ENCODE measurements at places on chromosomes 16 and 17.

DNA sequence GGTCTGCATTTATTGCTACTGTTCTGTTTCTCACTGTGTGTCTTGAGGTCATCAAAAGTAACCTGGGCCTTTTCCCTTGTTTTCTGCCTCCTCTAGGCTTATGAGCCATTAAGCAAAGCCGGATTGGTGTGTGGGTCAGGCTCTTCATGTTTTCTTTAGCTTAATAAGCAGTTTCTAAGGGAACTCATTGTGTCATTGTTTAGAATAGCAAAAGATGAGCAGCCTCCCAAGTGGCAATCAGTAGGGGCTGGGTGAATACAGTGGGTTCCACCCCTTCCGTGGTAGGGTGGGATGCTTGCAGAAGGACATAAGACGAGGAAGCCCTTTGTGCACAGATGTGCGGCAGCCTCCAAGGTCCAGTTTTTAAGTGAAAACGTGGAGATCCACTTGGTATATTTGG lies 34.5 kb downstream of the ABCC1 start:
- DNase-seq = no peak

GRCh38 chr17:52178012-52178411 lies 19.5 kb upstream of the CA10 start:
- DNase-seq = no peak

DNA sequence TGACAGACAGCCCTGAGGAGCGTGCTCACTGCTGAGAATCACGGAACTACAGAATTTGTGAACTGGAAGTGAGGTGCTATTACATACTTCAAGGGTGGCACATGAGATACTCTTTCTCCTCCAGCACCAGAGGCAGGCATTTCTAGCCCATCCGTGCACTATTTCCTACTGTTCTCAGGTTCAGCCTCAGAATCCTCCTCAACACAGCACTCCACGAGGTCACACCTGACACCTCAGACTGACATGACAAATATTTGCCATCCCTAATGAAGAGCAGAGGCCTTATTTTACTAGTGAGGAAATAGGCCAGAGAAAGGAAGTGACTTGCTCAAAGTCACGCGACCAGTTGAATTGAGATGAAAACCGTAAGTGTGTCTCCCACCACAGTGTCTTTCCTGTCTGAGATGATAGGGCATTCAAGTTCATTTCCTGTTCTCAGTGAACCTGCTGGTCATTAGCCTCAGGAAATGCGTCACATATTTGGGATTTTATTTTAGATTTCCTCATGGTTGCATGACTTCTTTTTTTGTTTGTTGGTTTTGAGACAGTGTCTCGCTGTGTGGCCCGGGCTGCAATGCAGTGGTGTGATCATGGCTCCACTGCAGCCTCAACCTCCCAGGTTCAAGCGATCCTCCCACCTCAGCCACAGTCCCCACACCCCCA lies 23.6 kb downstream of the SEZ6 start:
- DNase-seq = peak; percentile 61

DNA sequence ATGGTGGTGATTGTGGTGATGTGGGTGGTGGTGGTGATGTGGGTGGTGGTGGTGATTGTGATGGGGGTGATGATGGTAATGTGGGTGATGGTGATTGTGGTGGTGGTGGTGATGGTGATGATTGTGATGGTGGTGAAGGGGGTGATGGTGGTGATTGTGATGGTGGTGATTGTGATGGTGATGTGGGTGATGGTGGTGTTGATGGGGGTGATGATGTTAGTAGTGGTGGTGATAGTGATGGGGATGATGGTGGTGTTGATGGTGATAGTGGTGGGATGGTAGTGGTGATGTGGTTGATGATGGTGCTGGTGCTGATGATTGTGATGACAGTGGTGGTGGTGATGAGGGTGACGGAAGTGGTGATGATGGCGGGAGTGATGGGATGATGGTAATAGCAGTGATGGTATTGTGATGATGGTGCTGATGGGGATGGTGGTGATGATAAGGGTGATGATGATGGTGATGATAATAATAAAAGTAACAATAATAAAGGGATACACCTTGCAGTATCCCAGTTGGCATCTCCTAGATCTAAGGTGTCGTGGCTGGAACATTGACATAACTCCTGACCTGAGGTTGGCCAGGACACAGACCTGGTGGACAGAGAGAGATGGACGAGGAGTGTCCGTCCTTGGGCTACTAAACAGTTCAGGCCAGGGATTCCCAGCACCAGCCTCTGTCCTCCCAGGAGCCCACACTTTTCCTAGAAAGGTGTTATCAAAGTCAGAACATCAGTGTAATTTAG lies 344.5 kb downstream of the SEC14L1 start:
- DNase-seq = no peak

DNA sequence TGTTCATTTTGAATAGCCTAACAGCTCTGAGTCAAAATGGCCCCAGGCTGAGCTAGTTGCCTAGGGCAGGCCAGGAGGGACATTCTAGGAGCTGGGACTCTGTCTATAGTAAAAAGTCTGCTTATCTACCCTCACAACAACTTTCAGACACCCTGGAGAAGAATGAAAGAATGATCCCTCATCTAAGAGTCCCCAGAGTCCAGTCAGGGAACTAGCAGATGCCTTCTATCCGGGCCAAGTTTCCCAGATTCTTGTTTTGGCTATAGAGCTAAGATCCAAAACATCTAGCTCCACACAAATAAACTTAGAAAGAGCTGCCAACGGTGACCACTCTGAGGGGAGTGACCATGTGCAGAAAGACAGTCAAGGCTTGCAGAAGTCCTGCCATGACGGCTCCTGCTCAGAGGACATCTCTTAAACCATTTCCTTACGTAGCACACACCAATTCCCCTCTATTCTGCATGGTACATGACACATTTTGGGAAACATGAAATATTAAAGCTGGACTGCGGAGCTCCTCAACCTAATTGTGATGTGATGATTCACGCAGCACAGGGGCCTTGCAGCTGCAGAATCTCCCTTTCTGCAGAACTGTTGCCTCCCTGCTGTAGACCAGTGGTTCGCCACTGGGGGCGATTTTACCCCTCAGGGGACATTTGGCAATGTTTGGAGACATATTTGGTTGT lies 24.2 kb downstream of the FAM20A start:
- no peak for DNase-seq

DNA sequence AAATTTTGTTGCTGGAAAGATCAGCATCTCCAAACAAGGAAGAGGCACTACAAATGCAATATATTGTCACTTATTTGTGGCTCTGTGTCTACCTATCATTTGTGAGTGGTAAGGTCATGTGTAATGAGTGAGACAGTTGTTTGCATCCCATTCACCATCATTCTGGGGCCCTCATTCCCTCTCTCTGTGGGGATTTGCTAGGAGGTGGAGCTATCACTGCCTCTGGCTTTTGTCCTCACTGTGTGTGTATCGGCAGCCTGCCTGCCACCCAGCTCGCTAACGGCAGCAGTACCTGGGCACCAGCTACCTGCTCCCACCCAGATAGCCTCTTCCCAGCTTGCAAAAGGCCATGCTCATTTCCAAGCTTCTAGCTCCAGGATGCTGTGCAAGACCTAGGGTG lies 379.2 kb upstream of the ZFHX3 start:
- no peak for DNase-seq

DNA sequence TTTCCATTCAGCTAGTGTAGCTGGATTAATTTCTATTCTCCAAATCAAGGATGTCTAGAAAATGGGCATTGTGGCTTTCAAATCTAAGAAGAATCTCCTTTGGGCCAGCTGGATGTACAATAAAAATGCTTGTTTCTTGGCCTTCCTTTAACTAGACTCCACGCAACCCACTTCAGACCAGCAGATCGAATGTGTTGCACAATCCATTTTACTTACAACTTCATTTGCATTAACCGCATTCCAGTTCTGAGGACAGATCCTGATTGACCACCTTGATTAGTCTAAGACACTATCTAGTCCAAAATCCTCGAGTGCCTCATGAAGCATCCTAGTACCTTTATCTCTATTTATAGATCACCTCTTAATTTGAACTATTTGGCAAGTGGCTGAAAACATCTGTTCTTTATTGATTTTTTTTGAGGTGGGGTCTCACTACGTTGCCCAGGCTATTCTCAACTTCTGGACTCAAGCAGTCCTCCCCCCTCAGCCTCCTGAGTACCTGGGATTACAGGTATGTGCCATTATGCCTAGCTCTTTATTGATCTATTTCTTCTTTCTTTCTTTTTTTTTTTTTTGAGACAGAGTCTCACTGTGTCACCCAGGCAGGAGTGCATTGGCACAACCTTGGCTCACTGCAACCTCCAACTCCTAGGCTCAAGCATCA lies 20.3 kb upstream of the HAS3 start:
- DNase-seq = no peak

DNA sequence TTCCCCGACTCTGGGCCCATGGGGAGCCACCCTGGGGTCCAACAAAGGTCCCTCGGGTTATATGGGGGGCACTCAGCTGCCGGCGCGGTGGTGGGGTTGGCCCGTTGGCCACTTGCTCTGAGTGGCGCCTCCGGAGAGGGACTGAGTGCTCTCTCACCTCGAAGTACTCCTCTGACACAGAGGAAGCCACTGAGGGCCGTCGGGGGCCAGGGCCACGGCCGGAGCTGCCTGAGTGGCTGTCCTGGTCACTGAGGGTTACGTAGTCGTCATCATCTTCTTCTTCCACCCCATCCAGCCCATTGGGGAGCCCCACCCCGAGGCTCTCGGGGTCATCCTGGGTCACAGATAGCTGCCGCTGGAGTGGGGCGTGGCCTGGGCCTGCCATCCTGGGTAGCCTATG lies 25.7 kb downstream of the SLC5A10 start:
- no peak for DNase-seq

GRCh38 chr16:6897876-6898485 lies 434.7 kb upstream of the RBFOX1 start:
- no peak for DNase-seq

DNA sequence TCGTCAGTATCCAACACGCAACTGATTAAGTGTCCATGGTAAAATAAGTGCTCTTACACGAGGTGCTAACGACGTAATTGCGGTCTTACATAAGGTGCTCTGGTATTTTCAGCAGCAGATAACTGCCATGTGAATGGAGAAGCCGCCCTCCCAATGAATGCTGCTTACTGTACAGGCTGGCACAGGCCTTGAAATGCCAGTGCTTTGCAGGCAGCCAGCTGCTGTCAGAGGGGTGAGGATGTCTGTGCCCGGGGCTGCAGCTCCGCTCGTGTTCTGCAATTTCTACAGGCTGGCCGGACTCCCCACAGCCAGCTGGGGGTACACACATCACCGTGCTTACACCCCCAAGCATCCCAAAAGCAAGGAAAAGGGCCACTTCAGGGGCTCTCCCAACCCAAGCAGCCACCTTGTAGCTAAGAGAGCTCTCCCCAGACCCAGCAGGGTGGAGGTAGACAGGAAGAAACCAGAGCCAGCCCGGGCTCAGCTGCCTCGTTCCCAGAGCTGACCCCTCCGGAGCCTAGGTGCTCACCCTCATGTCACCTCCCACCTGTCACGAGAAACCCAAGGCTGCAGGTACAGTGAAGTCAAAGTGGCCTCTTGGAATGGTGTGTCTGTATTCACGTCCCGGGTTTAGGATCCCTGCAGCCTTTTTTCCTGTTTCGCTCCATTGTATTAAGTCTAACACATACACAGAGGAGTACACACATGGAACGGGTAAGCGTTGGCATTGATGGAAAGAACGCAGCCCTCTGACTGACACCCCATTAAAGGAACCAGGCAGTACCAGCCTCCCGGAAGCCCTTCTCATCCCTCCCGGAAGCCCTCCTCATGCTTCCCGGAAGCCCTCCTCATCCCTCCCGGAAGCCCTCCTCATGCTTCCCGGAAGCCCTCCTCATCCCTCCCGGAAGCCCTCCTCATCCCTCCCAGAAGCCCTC lies 27.2 kb upstream of the RPH3AL start:
- no peak for DNase-seq

DNA sequence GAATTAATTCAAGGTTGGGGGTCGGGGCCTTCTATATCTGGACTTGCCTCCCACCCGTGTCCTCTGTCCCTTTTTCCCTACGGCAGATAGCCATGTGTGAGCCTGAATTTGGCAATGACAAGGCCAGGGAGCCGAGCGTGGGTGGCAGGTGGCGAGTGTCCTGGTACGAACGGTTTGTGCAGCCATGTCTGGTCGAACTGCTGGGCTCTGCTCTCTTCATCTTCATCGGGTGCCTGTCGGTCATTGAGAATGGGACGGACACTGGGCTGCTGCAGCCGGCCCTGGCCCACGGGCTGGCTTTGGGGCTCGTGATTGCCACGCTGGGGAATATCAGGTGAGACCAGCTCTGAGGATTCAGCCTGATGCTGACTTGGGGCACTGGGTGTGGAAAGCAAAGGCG lies 365 bp downstream of the AQP8 start:
- DNase-seq = no peak

GRCh38 chr16:24577167-24577566 lies 37.8 kb downstream of the RBBP6 start:
- no peak for DNase-seq

GRCh38 chr16:72739577-72739976 lies 308.4 kb downstream of the ZFHX3 start:
- DNase-seq = no peak

DNA sequence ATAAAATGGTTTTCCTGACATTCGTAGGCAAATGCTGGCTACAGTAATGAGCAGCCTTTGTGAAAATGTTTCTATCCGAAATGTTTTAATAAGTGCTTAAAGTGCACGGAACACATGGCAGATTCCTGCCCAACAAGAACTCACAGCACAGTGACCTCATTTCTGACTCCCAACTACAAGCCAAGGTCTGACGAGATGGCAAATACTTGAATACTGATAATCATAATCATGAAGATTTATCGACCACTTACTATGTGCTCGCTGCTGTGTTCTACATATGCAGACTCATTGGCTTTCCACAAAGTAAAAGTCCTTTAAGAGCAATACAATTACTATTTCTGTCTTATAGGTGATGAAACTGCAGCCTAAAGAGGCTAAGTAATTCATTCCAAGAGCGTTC lies 238.1 kb upstream of the CDH5 start:
- no peak for DNase-seq

DNA sequence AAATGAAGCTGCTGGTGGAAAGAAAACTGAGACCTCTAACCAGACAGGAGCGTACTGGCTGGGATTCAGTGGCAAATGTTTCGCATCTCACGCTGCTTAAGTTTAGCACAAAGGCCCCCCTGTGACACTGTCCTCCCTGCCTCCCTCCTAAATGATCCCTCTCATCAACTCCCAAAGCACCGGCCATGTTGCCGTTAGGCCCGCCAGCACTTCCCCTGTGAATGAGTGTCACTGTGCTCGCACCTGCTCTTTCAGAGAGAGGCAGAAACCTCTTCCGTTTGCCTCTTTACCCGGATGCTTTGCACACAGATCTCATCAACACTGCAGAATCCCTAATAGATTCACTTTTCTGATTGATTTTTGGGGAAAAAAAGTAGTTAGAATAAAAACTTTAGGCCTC lies 26.5 kb downstream of the MBTPS1 start:
- DNase-seq = no peak

GRCh38 chr16:51193879-51194278 lies 42.8 kb upstream of the SALL1 start:
- DNase-seq = no peak

GRCh38 chr17:2874189-2874686 lies 78.0 kb downstream of the RAP1GAP2 start:
- DNase-seq = no peak

GRCh38 chr17:18257982-18258355 lies 569 bp downstream of the FLII start:
- peak; percentile 56 for DNase-seq
